ENCODE measurements at places on chromosomes 3 and 15. TPM values are rescaled to one million over a fixed set of nuclear protein-coding genes. Genes with fewer than 3 reads are reported as not detected.

The TGM4 gene
- total RNA-seq = not detected

DNA sequence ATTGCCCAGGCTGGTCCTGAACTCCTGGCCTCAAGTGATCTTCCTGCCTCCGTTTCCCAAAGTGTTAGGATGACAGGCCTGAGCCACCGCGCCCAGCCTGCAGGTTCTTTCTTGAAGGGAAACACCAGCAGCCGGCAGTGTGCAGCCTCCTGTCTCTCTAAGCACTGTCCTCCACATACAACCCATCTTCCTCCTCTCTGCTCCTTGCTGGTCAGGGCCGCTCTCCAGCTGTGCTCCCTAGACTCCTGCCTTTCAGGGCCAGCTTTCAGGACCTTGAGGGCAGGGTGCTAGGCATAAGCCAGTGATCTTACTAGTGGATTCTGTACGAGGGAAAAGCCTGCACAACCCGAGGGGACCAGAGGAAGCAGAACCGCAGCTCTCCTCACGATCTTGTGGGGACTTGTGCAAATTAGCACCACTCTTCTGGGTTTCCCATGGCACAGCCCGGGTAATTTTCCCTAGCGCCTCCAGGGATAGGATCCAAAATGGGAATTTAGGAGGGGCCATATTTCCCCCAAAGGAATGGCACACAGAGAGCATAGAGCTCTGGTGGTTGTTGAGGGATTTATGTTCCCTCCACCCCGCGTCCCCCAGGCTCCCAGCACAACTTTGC lies 18.2 kb upstream of the CORO2B start:
- H3K4me1 ChIP-seq = peaks cover 31% of the 10 kb centered on the region
- H3K36me3 ChIP-seq = no peaks in the 10 kb centered on the region
- H3K27me3 ChIP-seq = peaks cover 20% of the 10 kb centered on the region
- peak overlapping the region; percentile 94 for H3K4me3 ChIP-seq
- no peak overlapping the region for H3K27ac ChIP-seq

- no peak overlapping the region for H3K27ac ChIP-seq
- peaks cover 26% of the 10 kb centered on the region for H3K4me1 ChIP-seq
- H3K36me3 ChIP-seq = peaks cover 4% of the 10 kb centered on the region
- H3K4me3 ChIP-seq = no peak overlapping the region
- no peaks in the 10 kb centered on the region for H3K27me3 ChIP-seq
- no peak for DNase-seq
These were observed 41.7 kb downstream of the ARIH1 start for GRCh38 chr15:72515591-72516389.

GRCh38 chr3:52649461-52650210 lies 36.1 kb downstream of the PBRM1 start:
- H3K4me3 ChIP-seq = no peak overlapping the region
- DNase-seq = no peak
- H3K4me1 ChIP-seq = no peaks in the 10 kb centered on the region

The CERS3 gene
- total RNA-seq = 1.5 TPM

GRCh38 chr3:139062918-139063317 lies 18.2 kb upstream of the PRR23C start:
- no peak overlapping the region for H3K4me3 ChIP-seq
- no peaks in the 10 kb centered on the region for H3K36me3 ChIP-seq
- no peaks in the 10 kb centered on the region for H3K27me3 ChIP-seq
- no peak for DNase-seq

DNA sequence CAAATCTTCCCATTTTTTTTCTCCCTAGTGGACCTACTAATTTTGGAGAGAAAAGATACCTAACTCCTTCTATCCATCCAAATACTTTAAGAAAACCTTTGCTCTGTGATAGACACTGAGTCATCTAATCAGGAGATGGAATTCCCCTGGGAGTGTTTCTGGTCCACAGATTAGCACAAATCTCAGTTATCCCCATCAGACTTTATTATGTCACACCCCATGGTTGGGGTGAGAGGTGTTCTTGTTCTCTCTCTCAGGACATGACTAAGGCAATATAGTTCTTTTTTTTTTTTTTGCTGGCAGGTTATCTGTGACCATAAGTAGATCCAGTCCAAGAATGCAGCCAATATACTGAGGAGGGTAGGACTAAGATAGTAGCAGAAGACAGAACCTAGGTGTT lies 15.8 kb downstream of the SLC9A9 start:
- no peaks in the 10 kb centered on the region for H3K27me3 ChIP-seq
- DNase-seq = no peak
- no peak overlapping the region for H3K4me3 ChIP-seq
- H3K27ac ChIP-seq = no peak overlapping the region
- H3K4me1 ChIP-seq = peaks cover 10% of the 10 kb centered on the region

The KAT2B gene
- total RNA-seq = 2.0 TPM

DNA sequence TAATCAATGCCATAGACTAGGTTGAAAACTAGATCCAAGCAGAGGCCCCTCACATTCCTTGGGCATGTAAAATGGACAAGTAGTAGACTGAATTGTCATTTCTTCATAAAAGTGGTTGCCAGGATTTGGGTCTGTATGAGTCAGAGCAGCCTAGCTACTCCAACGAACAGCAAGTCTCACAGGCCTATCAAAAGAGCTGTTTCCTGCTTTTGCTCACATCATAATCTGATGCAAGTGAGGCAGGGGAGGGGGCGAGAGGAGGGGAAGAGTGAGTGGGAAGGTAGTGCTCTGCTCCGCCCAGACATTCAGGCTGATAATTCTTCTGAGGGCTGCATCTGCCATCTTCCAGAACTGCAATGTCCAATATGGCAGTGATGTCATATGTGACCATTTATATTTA lies 228.9 kb upstream of the PRICKLE2 start:
- no peaks in the 10 kb centered on the region for H3K36me3 ChIP-seq
- no peaks in the 10 kb centered on the region for H3K27me3 ChIP-seq
- H3K4me3 ChIP-seq = no peak overlapping the region
- peaks cover 16% of the 10 kb centered on the region for H3K4me1 ChIP-seq
- DNase-seq = no peak

DNA sequence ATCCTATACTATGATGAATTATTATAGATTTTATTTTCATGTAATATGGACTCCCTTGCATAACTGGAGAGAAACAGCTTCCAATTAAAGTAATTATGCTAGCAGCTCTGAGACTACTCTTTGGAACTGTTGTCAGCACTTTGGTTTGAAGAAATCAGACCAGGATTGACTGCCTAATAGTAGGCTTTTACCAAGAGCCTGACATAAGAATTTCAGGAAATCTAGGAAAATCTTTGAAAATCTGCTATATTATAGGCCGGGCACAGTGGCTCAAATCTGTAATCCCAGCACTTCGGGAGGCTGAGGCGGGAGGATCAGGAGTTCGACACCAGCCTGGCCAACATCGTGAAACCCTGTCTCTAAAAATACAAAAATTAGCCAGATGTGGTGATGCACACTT lies 62.9 kb downstream of the ZNF609 start:
- H3K4me1 ChIP-seq = peaks cover 51% of the 10 kb centered on the region
- no peak for DNase-seq

The ZDHHC23 gene
- 17.9 TPM for total RNA-seq

The IL17RB gene
- 5.6 TPM for total RNA-seq

DNA sequence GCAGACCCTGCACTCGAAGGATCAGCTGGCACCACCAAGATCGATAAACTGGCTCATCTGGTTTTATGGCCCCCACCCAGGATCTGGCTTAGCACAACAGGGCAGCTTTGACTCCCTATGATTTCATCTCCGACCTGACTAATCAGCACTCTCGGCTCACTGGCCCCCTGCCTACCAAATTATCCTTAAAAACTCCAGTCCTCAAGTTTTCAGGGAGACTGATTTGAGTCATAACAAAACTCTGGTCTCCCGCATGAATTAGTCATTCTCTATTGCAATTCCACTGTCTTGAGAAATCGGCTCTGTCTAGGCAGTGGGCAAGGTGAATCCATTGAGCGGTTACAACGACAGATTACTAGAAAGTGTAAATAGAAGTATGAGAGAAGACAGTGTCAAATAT lies 521.9 kb upstream of the RGMA start:
- DNase-seq = no peak
- H3K27me3 ChIP-seq = no peaks in the 10 kb centered on the region
- peaks cover 13% of the 10 kb centered on the region for H3K4me1 ChIP-seq
- H3K36me3 ChIP-seq = no peaks in the 10 kb centered on the region

The MPI gene
- 65.1 TPM for total RNA-seq

The HMG20A gene
- 65.1 TPM for total RNA-seq

- DNase-seq = no peak
- H3K4me3 ChIP-seq = no peak overlapping the region
- no peak overlapping the region for H3K27ac ChIP-seq
- H3K36me3 ChIP-seq = no peaks in the 10 kb centered on the region
These were observed 276.8 kb downstream of the ULK4 start for GRCh38 chr3:41684797-41685735.

The PRR23E gene
- total RNA-seq = not detected
